ENCODE measurements at places on chromosomes 5 and 9.

DNA sequence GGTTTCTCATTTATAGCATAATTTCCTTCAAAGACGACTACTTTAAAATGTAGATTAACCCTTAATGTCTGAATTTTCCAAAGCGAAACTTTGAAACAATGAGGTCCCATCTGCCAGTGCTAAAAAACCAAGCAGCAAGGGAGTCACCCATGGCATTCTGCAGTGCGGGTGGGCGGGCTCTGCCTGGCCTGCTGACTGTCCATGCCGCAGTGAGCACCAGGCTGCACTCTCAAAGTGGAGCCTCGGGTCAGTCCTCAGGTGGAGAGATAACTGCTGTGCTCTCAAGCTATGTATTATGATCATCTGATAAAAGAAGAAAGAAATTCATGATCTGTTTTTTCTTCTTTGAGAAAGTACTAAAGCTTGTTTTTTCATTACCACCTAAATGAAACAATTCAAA lies 581.6 kb downstream of the CETN3 start:
- no peak for DNase-seq

GRCh38 chr9:92133949-92134604 lies 18.9 kb upstream of the SPTLC1 start:
- DNase-seq = no peak

GRCh38 chr5:172871536-172871935 lies 37.5 kb downstream of the ERGIC1 start:
- DNase-seq = no peak

- DNase-seq = no peak
Measured at GRCh38 chr5:55982957-55983381, 11.8 kb downstream of the IL6ST start.

GRCh38 chr5:106658150-106658549 lies 1012.6 kb downstream of the EFNA5 start:
- no peak for DNase-seq

GRCh38 chr5:16521521-16522483 lies 56.2 kb upstream of the ZNF622 start:
- no peak for DNase-seq

DNA sequence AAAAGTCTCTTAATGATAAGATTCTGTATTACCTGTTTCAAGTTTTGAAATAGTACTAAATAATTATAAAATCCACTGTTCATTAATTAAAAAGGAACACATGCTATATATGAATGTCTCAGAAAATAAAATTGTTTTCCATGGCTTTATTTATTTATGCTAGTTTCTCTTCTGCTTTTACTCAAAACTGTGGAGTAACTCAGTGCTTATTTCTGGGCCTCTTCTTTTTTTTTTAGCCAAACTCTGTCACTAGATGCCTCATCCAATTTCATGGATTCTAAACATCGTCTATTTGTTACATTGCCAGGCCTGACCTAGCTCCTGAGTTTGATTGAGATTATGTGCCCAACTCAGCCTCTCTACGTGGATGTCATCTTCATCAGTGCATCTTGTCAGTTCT lies 1509.7 kb downstream of the MAT2B start:
- DNase-seq = no peak

GRCh38 chr5:124480022-124480421 lies 266.4 kb downstream of the ZNF608 start:
- DNase-seq = no peak

GRCh38 chr5:160627921-160628618 lies 206.4 kb downstream of the PTTG1 start:
- DNase-seq = no peak

DNA sequence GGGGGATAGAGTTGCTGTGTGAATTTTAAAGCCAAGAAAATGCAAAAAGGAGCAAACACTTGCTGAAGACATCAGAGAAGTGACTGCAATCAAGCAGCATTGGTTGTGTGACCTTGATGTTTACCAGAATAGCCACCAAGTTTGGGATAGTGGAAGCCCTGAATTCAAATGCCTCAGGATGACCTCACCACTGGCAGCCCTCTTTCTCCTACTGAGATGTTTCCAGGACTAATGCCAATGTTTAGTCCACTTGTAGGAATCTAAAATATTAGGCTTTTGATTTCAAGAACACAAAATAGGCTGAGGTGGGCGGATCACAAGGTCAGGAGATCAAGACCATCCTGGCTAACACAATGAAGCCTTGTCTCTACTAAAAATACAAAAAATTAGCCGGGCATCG lies 112.2 kb upstream of the NUDT12 start:
- DNase-seq = peak; percentile 23

DNA sequence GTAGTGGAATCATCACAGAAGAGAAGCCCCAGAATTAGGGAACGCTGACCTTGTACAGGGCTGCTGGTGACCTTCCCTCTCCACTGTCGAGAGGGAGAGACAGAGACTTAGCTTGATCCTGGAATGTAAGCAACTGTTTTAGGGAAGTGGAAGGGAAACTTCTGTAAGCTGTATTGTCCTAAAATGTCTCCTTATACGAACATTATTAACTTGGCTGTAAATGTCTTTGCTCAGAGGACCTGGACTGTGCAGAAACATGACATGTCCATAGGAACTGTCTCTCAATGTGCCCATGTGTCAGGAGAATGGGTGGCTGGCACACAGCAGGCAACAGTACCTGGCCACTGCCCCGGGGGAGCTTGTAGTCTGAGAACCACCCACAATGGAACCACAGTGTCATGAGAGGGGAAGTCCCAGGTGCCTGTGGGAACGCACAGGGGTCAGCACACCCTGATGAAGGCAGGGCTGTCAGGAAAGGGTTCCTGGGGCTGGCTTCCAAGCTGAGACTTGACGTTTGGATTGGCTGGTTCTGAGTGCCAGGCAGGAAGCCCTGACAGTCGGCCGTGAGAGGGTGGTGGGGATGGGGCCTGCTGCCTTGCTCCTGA lies 34.0 kb downstream of the DAP start:
- DNase-seq = no peak

- DNase-seq = no peak
Measured at GRCh38 chr5:93883459-93883858, 142.1 kb upstream of the POU5F2 start.

DNA sequence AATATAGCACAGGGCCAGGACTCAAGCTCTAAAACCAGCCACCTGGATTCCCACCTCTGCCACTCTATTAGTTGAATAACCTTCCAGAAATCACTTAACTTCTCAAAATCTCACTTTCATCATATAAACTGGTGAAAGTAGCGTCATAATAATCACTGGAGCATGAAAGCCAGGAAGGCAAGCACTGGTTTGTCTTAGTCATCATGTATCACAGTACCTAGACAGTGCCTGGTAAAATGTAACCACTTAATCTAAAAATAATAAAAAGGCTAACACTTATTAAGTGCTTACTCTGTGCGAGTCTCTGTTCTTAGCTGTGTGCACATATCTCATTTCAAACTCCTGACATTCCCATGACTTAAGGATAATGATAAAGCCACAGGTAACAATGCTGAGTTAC lies 109.4 kb downstream of the ASTN2 start:
- no peak for DNase-seq

- DNase-seq = no peak
Measured at GRCh38 chr5:174706997-174707572, 17.3 kb upstream of the MSX2 start.

DNA sequence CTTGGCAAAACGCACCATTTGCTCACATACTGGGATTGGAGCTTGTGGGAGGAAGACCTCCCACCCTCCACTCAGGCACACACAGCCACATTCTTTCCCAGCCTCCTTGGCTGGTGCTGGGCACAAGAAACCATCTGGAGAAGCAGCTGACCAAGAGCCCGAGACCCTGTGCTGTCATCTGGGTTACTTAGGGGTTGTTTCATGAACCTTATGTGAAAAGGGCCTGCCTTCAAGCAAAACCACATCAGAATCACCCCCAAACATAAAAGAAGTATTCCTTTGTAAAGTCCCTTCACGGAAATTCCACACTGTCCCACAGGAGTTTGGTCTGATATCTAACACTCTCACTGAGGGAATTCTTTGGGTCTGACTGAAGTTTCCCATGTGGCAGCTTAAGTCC lies 172.1 kb downstream of the NR3C1 start:
- no peak for DNase-seq

DNA sequence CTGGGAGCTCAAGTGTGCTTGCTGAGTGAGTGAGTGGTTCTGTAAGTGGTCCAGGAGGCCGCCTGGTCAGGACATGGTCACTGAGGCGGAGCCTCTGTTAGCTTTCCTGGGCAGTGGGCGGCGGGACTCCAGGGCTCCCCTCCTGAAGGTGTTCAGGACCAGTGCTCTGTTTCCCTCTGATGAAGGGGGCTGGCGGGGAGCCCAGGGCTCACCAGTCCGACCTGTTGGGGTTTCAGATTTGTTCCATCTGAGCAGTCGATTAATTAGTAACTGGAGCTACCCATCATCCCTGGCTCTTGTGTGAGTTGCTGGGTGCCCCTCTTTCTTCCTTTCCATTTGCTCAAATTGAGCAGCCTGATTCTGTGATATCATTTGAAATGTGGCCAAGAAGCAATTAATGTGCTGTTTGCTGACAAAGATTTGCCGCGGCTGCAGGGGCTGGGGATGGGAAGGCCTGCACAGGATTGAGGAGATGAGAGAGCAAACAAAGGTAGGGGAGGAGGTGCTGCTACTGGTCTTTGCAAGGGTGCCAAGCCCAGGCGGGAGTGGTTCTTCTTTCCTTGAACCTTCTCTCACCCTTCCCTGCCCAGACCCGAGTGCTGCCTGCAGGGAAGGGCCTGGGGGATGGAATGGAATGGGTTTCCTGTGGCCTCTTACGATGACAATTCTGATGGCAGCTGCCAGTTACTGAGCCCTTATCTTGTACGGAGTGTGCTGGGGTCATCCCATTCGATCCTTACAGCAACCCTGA lies 92.8 kb upstream of the PITX1 start:
- no peak for DNase-seq

DNA sequence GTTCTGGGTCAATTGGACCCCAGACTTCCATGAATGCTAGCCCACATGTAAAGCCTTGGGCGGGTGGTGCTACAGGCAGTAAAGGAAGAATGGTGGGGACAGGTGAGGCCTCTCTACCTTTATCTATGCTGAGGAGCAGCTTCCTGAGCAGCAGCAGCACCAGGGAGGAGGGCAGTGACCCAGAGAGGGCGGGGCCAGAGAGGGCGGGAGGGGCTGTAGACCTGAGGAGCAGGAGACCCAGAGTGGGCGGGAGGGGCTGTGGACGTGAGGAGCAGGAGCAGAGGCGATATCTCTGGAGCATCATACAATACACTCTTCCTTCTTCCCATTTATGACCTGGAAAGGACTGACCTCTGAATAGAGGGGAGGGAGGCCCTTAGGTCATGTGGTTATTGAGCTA lies 165.9 kb downstream of the MTRR start:
- no peak for DNase-seq

DNA sequence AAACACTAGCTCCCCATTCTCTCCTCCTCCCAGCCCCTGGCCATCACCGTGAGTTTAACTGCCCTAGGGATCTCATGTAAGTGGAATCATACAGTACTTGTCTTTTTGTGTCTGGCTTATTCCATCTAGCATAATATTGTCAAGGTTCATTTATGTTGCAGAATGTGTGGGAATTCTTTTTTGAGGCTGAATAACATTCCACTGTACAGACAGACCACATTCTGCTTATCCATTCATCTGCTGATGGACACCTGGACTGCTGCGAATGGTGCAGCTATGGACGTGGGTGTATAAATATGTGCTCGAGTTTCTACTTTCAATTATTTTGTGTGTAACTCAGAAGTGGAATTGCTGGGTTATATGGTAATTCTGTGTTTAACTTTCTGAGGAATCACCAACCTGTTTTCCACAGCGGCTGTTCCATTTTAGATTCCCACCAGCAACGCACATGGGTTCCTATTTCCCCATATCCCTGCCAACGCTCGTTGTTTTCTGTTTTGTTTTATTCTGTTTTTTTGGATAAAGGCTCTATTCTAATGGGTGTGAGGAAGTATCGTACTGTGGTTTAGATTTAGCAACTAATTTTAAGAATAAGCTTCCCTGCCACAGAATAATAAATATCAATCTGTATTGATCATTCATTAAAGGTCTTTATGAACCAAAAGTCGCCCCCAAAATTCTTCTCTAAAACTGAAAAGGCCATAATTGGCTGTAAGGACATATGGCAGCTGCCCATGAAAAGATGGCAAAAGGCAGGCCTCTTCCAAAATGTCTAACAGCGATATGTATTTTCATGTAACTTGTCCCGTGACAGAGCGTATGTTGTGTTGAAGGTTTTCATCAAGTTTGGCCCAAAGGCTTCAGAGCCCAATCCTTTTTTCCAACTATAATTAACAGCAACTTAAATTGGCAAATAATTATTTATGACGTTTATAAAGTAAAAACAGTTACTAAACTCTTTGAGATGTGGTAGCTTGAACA lies 70.3 kb downstream of the DAP start:
- DNase-seq = no peak

- DNase-seq = no peak
Measured at GRCh38 chr5:177490311-177490991, 7.0 kb downstream of the PDLIM7 start.

DNA sequence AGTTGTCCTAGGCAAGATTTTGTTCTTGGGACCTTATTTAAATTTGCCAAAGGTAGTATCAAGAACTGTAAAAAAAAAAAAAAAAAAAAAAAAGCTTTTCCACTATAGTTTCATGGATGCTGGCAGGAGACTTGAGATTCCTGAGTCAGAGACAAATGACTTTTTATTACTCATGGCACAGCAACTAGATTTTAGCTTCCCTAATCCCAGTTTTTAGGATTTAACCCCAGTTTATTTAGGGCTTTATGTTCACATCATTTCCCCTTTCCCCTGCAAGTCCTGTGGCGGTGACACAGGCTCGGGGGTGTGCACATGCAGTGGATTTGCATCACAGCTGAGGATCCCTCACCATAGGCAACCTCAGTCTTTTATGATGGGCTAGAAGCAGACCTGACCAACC lies 144.9 kb downstream of the GOLPH3 start:
- no peak for DNase-seq

DNA sequence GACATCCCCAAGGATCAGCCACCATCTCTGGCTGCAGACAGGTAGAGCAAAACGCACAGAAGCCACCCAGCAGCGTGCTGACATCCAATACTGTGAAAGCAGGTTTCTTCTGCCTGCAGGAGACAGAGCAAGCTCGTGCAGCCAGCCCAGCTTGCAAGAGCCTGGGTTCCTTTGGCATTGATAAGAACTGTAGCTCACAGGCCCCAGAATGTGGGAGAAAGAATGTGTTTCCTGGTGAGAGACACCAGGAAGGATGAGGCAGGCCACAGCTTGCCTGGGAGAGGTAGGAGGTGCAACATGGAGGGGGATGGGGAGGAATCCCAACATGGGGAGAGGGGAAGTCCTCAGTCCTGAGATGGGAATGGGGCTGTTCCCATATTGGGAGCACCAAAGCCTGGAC lies 34.0 kb upstream of the ARAP3 start:
- no peak for DNase-seq
